Mesenteric fat pad (tissue), 1 donor: ENCODE measurements at places on chromosomes 11 and 22. TPM values are rescaled to one million over a fixed set of nuclear protein-coding genes. Genes with fewer than 3 reads are reported as not detected.

- no peak for DNase-seq
These were observed 64.8 kb downstream of the STIM1 start for GRCh38 chr11:3920148-3920852.

GRCh38 chr11:66015936-66016792, 4.4 kb downstream of the CST6 start:
- no peak for DNase-seq

DNA sequence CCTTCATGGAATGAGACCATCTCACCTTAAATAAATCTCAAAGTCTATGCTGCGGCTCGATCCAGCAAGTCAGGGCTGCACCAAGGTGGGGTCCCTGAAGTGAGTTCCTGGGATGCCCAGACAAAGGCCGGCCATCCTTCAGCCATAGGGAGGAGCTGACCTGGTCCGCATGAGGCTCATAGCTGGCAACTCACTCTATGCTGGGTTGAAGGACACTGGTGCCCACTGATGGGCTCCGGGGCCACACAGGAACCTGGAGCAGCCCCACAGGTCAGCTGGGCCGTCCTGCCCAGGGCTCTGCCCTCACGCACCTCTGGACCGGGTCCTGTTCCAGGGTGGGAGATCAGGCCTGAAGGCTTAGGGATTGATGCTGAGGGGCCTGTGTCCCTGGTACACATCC, 1339.3 kb downstream of the TBC1D22A start:
- DNase-seq, result peak; percentile 59

- DNase-seq, result no peak
These were observed 61.4 kb downstream of the LIF start for GRCh38 chr22:30185129-30185528.

DNA sequence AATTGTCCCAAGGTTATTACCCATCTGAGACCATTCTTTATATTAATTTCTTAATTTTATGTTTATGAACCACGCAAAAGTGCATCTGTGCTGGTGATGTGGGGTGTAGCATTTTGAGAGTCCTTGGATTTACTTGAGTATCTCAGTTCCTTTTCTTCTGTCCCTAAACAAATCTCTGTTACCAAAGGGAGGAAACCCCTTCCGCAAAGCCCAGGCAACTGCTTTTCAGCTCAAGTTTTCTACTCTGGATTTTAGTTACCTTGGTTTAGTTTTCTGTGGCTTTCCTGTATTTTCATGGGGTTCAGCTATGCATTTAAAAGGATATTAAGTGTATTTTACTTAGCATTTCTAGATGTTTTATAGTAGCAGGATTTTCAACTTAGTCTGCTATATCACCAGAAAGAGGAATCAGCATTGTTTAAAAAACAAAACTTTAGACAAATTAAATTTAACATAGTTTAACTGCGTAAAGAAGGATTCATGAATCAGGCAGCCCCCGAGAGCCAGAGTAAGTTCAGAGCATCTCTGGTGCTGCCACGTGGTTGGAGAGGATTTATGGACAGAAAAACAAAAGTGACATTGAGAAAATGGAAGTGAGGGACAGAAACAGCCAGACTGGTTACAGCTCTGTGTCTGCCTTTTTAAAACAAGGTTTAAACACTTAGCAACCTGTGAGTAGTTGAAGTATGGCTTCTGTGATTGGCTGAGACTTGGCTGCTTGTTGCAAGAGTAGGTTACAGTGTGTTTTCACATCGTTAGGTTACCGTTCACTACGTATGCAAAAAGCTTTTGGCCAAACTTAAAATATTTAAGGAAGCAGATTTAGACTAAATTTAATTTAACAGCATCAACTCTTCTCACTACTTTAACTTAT, 9.6 kb downstream of the ADM start:
- no peak for DNase-seq

DNA sequence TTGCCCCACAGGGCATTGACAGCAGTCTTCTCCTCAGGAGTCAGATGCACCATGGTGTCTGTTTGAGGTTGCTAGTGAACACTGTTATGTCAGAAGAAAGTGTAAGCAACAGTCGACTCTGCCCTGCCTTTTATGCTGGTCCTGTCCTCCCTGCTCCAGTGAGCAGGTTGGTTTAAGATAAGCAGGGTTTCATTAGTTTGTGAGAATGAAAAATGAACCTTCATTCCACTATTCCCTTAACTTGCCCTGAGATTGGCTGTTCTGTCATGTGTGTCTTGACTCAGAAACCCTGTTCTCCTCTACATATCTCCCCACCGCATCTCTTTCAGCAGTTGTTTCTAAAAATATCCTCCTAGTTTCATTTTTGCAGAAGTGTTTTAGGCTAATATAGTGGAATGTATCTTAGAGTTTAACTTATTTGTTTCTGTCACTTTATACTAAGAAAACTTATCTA, at the start of gene HBD:
HBD (minus strand) TSS at position 103 of the 454 bp plus-strand sequence; CDS start at position 53, 50 bp downstream.
- DNase-seq, result no peak

- DNase-seq, result no peak
These were observed 91.7 kb upstream of the GRAMD1B start for GRCh38 chr11:123338266-123338800.

DNA sequence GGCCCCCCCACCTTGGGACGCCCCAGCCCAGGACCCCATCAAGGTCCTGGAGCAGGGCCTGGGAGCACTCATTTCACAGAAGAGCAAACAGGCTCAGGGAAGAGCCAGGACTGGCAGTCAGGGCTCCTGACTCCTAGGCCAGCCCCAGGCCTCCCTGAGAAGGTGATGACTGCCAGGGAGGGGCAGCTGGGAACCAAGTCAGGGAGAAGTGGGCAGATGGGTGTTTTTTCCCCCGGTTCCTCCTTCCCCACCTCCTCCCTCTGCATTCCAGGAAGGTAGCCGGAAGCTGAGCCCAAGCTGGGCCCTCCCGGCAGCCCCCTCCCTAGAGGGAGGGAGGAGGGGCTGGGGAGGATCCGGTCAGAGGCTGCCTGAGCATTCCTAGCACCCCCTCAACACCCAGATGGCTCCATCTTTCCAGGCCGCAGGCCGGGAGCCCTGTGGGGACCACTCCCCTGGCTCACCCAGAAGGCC, 19.6 kb downstream of the MYRF start:
- no peak for DNase-seq

- no peak for DNase-seq
These were observed 11.7 kb upstream of the DNAJB13 start for GRCh38 chr11:73939096-73939495.

GRCh38 chr11:26078231-26078821, 253.6 kb upstream of the ANO3 start:
- DNase-seq, result no peak

GRCh38 chr11:69339041-69339733, 45.2 kb downstream of the MYEOV start:
- peak; percentile 69 for DNase-seq

DNA sequence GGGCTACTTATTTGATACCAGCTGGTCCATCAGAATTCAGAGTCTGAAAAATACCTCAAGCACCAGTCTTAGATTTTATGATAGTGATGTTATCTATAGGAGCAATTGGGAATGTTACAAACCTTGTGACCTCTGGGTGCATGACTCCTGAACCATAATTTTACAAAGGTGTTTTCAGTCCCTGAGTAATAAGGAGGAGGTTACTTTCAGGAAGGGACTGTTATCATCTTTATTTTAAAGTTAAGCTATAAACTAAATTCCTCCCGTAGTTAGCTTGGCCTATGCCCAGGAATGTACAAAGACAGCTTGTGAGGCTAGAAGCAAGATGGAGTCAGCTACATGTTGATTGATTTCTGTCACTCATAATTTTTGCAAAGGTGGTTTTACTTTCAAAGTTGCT, 101.9 kb downstream of the UVRAG start:
- DNase-seq, result no peak

DNA sequence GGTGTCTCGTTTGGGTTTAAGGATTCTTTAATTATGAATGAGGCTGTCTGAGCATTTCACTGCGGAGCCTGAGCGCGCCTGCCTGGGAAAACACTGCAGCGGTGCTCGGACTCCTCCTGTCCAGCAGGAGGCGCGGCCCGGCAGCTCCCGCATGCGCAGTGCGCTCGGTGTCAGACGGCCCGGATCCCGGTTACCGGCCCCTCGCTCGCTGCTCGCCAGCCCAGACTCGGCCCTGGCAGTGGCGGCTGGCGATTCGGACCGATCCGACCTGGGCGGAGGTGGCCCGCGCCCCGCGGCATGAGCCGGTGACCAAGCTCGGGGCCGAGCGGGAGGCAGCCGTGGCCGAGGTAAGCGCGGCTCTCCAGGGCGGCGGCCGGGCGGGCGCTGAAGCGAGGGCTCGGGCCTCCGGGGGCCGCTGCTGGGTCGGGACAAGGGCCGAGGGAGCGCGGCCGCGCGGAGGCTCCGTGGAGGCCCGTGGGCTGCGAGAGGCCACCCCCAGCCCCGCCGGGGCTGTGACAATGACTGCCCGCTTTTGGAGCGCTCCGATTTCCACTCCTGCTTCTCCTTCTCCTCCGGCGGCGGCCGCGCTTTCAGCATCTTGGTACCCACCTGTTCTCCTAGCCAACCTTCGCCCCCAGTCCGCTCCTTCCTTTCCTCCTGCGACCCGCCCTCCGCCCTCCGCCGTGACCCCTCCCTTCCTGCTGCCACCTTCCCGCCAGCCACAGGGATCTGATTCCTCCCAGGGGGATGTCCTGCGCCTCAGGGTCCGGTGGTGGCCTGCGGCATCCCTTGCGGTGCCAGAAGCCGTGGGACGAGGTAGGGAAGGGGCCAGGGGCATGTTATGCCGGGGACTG, at the start of gene EXT2:
EXT2 (plus strand) TSS at position 173 of the 854 bp plus-strand sequence. CDS start 12,035 bp downstream, outside the sequence.
- DNase-seq, result peak; percentile 98

DNA sequence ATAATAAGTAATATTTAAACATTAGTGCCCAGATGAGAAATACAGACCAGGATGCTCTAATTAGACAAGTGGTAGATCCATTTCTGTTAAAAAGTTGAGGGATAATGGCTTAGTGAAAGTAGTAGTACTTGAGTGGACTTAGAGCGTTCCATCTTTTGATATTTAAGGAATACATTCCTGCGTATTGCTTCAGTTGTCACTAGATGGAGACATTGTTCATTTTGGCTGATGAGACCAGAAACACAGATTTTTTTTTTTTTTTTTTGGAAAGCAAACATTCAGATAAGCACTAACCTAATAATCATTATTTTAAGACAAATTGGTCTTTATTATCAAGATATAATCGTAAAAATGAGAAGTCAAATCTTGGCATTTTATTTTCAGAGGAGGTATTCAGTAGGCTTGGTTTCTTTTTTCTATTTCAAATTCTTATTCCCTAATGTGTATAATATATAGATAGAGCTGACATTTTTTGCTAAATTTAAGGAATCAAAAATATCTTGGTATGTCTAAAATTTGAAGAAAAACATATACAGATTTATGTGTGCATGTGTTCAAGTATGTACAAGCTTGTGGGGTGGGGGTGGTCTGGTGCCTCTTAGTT, 92.9 kb downstream of the DYNC2H1 start:
- no peak for DNase-seq

- no peak for DNase-seq
These were observed 35.4 kb downstream of the LMO1 start for GRCh38 chr11:8228231-8228630.

GRCh38 chr22:37563153-37564081, 3.1 kb downstream of the CDC42EP1 start:
- no peak for DNase-seq

The DNAJC4 gene
- total RNA-seq, result 20.4 TPM

The SCARF2 gene
- 21.1 TPM for total RNA-seq

The NAALAD2 gene
- 2.7 TPM for total RNA-seq

The SLC7A4 gene
- total RNA-seq, result 7.6 TPM
